RCC 7860 (cell line): ENCODE measurements at places on chromosomes 5 and 9.

GRCh38 chr5:145990170-145990569 lies 53.8 kb downstream of the SH3RF2 start:
- no peak for DNase-seq

- DNase-seq, result no peak
Measured at GRCh38 chr9:98795970-98796363, 388 bp downstream of the ANKS6 start.

GRCh38 chr9:15293804-15294316 lies 13.2 kb downstream of the TTC39B start:
- no peak for DNase-seq

DNA sequence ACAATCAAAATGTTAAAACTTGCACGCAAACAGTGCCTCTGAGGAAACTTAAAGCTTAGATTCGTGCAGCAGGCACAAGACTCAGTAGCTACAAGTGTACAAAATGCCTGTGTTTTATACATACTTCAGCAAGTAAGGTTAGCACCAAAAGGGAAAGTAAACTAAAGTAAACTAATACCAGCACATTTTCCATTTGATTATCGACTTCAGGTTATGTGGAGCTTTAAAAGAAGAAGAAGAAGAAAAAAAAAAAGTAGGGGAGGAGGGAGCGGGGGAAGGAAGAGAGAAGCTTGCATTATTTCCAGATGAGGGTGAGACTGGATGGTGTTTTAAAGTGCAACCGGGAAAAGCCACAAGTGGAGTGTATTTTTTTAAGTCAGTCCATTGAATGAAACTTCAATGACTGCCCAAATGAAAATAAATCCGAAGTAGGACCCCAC lies 596 bp upstream of the ADAMTS6 start:
- no peak for DNase-seq

DNA sequence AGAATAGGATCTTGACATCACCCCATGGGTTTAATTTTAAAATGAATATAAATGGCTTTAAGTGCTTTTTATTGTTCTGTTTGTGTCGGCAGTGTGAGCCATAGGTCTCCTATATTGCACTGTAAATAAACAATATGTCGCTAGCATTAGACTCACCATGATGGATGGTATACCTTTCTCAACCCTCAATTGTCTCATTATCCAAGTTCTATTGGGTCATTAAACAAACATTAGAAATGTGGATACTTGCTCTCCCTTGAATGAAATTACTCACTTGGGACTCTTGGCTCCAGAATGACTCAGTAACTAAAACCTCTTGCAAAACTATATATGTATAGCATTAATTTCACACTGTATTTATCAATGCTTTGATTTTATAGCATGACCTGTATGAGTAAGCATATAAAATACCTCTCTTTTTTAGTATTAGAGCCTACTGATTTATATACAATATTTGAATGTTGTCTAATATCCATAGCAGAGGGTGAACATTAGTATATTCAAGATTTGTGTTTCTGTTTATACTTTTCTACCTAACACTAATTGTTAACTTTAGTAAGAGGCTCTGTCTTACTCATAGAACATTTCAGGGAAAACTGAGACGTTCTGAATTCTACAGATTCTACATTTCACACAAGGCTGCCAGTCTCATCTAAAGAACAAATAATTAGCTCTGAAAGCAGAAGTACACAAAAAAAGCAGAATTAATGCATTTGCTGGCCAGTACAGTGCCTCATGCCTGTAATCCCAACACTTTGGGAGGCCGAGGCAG lies 303.8 kb upstream of the PRR16 start:
- DNase-seq, result no peak

DNA sequence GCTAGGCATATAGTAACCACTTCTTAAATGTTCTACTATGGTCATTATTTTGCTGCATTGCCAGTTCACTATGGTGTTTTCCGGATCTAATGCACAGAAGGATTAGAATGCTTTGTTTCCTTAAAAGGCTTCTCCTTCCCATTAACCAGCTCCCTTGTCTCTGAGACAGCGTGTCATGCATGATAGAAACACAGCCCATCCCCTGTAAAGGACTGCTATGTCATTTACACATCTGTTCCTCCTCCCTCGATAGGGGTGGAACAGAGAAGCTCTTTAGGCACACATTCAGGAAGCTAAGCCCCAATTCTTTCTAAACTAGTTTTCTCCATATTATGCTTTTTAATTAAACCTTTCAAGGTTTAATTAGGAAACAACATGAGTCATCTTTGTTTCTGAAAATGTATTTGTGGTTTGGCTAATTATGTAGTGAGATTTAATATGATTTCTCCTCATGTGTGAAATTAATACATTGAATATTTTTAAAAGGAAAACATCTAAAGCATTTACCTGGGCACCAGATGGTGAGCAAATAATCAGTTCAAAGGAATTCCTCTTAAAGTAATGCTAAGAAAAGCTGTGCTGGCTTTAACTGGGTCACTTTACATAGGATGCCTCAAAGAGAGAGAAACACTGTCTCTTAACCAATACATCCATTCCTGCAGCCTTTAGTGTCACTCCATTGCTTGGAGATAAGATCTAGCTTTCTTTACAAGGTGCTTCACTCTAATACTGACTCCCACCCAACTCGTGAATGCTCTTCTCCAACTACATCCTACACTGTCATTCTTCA lies 133.3 kb upstream of the PPP1R2B start:
- DNase-seq, result no peak

DNA sequence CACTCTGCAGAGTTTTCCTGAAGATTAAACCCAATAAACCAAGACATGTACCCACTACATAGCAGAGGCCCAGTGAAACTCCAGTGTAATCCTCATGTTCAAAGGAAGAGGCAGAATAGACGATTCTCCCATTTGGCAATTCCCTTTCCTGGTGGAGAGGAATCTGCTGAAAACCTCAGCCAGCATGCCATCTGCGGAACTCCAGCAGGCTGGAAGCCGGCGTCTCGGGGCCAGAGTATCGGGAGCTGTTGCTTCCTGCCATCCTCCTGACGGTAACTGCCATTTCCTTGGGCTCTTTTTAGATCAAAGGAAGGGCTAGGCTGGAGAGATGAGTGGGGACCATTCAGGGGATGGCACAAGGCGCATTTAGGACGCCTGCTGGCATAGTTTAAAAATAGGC lies 20.5 kb downstream of the NEURL1B start:
- no peak for DNase-seq

DNA sequence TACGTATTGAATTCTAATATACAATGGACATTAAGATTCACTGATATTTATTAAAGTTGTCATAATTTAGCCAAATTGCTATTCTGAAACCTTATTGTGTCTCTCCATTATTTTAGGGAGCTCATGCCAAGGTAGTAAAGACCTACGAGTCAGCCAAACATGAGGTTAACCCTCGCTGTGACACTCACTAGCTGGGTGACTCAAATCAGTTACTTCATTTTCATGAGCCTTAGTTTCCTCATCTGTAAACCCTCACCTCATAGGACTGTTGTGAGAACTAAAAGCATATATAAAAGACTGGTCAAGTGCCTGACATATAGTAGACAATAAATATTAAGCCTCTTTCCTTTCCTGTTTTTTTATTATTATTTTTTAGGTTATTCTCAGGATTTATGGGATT lies 44.0 kb upstream of the PCA3 start:
- DNase-seq, result no peak

GRCh38 chr5:157455057-157455456 lies 5.0 kb upstream of the NIPAL4 start:
- no peak for DNase-seq

DNA sequence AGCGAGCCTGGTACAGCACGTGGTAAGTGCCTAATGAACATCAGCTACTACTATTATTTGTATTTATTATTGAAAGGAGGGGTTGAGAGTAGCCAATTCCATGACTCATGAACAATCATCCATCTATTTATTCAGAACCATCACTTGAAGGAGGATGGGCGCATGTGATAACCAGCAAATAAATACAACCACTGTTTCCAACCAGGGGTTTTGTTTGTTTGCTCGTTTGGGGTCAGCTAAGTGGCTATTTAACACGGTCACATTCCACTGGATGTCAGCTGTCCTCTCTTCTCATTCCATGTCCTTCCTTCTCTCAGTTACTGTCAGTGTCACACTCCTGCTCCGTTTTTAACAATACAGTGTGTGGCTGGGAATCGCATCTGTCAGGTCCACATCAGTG lies 8.6 kb downstream of the RAPGEF1 start:
- no peak for DNase-seq

- DNase-seq, result no peak
Measured at GRCh38 chr9:133125941-133126696, 5.1 kb upstream of the RALGDS start.

- no peak for DNase-seq
Measured at GRCh38 chr5:173707392-173707791, 90.9 kb upstream of the BOD1 start.

DNA sequence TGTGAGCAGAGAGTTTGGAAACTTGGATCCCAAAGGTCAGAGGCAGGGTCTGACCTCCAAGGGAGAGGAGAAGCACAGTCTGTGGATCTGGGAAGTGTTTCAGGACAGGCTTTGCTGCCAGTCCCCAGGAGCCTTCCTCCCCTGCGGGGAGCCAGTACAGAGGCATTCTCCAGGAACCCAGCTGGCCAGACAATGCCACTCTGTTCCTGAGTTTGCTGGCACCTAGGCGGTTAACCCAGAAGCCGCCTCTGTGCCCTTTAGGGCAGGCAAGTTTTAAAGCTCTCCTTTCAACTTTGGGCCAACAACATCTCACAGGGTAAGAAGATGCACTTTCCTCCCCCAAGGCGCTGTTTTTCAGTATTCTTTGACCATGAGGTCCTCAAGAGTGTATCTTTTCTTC lies 37.0 kb upstream of the FGF1 start:
- DNase-seq, result no peak

GRCh38 chr5:79023947-79024346 lies 38.8 kb upstream of the ARSB start:
- DNase-seq, result no peak

DNA sequence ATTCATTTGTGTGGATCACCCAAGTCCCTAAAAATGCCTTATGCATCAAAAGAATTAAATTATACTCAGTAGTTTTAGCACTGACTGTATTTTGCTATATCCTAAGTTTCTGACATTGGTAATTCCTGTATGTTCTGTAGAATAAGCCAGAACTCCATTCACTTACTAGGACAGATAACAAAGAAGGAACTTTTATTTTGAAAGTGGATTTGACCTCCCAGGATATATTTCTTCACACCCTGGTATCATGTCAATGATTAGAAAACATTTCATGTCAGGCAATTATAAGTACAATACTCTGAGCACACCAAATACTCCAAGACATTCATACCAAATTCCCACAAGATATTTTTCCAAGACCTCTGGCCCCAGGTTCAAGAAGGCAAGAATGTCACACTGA lies 28.7 kb upstream of the MYOT start:
- DNase-seq, result no peak
